Activated CD4-positive, CD25-positive, alpha-beta regulatory T cell (primary cell): ENCODE measurements at places on chromosomes 2 and 18.

GRCh38 chr2:38602136-38602731 is 494 bp downstream of the HNRNPLL start:
- DNase-seq = no peak

- no peak for DNase-seq
These were observed 157.2 kb downstream of the WDSUB1 start for GRCh38 chr2:159129269-159129668.

- peak; percentile 4 for DNase-seq
These were observed 7.0 kb upstream of the NDUFV2 start for GRCh38 chr18:9095297-9096006.

- DNase-seq = no peak
These were observed 3.4 kb downstream of the DUSP19 start for GRCh38 chr2:183081911-183082310.

GRCh38 chr2:65456064-65456463 is 23.7 kb upstream of the SPRED2 start:
- no peak for DNase-seq

DNA sequence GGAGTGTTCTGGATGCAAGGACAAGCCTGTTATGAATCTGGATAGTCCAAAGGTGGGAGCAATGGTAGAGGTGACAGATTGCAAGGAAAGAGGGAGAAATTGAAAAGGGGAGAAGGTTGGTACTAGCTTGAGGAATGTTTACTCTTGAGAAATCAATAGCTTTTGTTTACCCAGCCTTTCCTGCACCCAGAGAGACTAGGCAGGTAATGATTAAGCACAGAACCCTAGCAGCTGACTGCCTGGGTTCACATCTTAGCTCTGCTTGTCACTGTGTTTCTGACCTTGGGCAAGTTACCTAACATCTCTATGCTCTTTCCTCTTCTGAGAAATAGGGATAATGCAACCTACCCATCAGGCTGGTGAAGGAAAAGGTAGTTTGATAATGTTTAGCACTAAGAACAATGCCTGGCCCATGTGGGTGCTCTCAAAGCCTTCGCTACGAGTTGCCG is 178.6 kb downstream of the MGAT5 start:
- DNase-seq = no peak

DNA sequence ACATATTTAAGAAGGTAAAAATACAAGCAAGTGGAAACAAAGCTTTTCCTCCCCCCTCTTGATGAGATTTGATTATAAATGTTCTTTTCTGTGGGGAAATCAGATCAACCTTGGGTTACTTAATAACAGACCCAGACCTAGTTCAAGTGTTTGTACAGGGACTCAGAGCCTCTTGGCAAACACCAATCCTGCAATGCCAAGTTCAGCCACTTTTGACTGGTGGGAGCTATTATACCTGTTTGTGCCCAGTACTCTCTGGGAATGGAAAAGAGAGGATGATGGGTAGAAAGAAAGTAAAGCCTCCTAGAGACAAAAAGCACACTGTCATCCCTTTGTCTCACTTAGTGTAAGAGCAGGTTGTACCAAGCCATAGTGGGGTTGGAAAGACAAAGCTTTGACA is 63.8 kb upstream of the EPHA4 start:
- no peak for DNase-seq

GRCh38 chr18:52007105-52007504 is 332.9 kb upstream of the DCC start:
- no peak for DNase-seq

DNA sequence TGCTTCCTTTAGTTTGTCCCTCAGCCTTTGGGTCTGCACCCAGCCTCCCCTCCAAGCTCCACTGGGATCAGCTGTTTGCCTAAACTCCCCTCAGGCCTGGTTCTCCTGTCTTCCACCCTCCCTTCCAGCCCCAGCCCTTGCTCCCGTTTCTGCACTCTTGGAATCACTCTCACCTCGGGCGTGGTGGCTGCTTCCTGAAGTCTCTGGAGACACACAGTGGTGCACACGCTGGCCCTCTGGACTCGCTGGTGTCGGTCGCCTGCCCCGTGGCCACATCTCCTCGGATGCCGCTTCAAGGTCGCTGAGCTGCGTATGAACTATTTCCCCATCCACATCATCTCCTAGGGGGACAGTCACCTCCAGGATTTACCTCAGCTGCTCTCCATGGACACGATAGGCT is 46.3 kb downstream of the PSMG2 start:
- no peak for DNase-seq

DNA sequence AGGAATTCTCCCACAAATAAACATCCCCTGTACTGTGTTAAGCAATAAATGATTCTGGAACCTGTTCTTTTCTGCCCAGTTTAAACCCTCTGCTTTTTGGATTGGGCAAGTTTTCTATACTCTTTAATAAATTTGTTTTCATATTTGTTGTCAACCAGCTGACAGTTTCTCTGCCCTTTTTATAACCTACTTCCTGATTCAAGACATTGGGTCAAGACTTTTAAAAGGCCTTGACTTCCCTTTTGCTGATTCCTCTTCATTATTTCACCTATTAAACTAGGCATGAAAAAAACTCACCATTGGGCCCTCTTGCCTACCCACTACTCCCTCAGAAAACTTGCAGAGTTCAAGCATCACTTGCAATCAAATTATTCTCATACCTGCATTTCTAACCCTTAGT is 459.5 kb downstream of the ARHGAP15 start:
- DNase-seq = no peak

DNA sequence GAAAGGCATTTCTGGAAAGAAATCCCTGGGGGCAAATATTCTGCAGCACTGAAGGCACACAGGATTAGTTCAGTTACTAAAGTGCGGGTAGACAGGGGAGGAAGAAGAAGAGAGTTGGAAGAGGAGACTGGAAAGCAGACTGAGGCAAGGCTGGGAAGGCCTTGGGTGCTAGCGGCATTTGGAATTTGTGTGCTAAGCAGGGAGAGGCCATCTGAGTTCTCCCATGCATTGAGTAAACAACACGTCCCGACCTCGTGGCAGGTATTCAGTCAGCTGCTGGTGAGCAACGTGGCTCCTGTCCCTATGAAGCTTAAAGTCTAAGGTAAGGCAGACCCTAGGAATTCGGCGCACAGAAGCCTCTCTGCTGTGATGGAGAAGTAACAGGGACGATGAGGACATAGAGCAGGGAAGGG is 30.7 kb downstream of the ATP8B1 start:
- DNase-seq = no peak

- DNase-seq = no peak
These were observed 323.5 kb downstream of the AFF3 start for GRCh38 chr2:99818842-99819241.

DNA sequence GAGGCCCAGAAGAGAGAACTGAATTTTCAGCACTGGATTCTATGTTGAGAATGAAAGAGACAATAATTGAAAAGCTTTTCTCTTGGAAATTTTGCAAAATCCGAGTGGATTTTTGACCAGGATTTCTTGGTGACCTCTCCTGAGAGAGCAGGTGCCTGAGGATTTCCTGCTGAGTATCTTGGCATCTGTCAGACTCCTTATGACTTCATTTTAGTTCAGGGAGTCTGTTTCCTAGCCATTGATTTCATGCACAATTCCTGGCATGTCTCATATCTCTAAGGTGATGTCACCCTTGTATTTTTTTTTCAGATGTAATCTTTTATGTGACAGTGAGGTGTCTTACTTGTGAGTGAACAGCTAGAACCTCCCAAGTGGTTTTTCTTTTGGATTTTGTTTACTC is 195.9 kb downstream of the NEDD4L start:
- no peak for DNase-seq

DNA sequence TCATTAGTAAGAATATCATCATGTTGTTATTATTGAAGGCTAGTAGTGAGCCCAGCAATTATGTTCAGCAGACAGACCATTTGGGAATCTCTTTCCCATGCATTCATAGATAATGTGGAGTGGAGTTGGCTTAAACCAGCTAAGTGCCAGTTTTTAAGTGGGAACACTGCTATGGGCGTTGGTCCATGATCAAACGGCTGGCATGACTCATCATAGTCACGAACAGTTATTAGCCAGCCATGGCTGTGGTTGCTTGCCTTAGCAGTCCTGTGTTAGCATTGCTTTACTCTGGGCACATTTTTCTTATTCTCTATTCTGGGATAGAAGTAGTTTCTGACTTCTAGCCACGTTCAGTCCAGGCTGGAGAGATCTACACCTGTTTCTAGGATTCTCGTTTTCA is 17.7 kb downstream of the EIF4E2 start:
- no peak for DNase-seq

- DNase-seq = no peak
These were observed 36.0 kb downstream of the ANKRD29 start for GRCh38 chr18:23626451-23627279.

DNA sequence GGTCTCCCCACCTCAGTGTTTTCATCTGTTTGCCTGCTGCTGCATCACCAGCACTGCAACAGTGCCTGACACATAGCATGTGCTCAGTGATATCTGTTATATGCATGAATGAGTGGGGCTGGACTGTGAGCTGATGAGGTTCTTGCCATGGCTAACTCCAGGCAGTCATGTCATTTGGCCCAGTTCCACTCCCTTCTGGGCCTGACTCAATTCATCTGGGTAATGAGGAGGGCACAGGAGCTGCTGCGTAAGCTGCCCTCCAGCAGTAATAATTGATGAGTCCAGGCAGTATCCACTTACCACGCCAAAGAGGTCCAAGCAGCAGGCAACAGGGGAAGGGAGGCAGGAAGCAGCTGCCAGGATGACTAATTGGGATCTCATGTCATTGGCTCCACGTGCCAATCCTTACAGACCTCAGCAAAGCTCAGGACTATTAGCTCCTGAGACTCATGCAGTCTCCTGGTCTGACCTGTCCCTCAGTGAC is 34.1 kb upstream of the MAT2A start:
- DNase-seq = no peak

- no peak for DNase-seq
These were observed 104.7 kb upstream of the STPG4 start for GRCh38 chr2:47259829-47260228.

DNA sequence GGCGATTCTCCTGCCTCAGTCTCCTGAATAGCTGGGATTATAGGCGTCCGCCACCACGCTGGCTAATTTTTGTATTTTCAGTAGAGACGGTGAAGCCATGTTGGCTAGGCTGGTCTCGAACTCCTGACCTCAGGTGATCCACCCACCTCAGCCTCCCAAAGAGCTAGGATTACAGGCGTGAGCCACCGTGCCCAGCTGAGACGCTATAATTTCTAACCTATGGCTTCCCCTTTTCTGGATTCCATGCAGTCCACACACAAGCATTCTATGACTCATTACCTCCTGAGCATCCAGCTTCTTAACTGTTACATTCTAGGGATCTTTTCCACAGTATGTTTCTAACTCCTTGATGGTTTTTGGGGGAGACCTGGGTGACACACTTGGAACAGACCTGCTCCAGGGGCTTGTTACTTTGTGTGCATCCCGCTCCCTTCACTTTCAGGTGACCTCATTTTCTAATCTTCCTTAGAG is 11.8 kb upstream of the KCMF1 start:
- DNase-seq = no peak

DNA sequence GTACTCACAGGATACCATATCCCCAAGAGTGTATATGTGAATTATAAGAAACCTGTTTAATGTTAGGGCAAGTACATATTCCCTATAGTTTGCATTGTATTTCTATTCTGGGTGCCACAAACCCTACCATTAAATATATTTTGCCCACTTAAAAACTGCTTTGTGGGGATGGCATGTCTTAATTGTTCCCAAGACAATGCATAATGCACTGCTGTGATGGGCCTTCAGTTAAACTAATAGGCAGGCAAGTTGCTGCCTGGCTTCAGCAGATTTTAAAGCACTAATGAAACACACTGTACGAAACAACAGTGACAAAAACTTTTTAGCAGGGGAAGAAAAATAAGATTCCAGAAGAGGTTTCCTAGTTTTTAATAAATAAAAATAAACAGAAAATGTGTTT is 104.8 kb upstream of the VRK2 start:
- DNase-seq = no peak

- DNase-seq = no peak
These were observed 4.4 kb downstream of the ACTG2 start for GRCh38 chr2:73897240-73897583.

- no peak for DNase-seq
These were observed 10.0 kb downstream of the INPP4A start for GRCh38 chr2:98454500-98455235.

GRCh38 chr2:58984731-58985130 is 743.6 kb upstream of the FANCL start:
- no peak for DNase-seq

- DNase-seq = no peak
These were observed 275.3 kb upstream of the SLC14A2 start for GRCh38 chr18:45339810-45340550.

DNA sequence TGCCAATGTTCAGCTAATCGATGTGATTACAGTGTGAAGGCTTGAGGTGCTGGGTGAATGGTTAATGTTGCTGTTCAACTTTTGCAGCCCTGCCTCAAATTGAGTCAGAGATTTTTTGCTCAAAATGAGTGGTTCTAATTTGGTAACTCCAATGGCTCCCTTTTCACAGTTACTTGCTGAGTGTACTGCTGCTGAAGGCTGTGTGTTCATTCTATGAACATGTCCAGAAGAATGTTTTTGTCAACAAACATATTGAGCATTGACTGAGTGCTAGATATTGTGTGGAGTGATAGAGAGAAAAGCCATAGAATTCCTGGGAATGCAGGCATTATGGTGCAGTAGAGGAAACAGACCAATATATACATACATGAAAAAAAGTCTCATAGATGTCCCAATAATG is 39.0 kb upstream of the TCF4 start:
- DNase-seq = no peak

DNA sequence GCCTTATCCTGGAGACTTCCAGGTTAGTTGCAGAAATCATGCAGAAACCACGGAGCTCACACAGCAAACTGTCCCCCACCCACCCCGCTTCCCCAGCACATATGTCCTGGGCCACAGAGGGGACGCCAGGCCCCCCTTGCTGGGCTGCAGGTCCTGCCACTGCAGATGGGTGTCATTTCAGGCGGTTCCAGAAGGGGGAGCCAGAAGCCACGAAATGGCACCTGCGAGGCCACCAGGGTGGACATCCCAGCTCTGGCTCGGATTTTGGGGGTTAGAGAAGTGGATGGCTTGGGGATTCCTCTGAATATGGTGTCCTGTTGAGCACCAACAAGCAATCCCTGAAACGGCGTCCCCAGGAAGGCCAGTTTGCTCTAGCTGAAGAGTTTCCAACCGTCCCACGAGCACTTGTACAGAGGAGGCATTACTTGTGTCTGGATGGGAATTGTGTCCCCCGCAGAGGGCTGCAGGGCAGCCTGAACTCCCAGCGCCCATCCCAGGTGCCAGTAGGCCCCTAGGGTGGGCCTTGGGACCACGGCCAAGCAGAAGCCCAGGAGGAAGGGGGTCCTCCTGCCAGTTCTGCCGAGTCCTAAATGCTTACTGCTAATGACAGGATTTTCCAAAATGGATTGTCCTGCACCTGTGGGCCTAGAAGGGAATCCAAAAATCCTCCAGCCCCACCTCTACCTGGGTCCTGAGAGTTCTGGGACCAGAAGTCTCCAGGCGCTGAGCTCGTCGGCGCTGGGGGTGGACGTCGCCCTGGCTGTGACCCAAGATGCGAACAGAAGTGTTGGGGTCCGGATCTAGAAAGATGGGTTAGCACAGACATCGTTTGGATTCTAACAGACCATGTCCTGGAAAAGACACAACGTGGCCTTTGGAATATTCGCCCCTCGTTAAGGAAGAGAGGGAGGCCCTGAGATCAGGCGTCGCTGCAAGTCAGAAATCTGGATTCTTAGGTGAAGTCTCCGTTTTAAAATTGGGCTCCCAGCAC is 14.6 kb upstream of the NFATC1 start:
- DNase-seq = peak; percentile 68
